ENCODE measurements at places on chromosomes 6 and 20.
A peak's percentile ranks its signal among the peaks of the same experiment; 100 is the strongest.

- DNase-seq = no peak
Measured at GRCh38 chr6:21987501-21987957, 309.3 kb downstream of the PRL start.

DNA sequence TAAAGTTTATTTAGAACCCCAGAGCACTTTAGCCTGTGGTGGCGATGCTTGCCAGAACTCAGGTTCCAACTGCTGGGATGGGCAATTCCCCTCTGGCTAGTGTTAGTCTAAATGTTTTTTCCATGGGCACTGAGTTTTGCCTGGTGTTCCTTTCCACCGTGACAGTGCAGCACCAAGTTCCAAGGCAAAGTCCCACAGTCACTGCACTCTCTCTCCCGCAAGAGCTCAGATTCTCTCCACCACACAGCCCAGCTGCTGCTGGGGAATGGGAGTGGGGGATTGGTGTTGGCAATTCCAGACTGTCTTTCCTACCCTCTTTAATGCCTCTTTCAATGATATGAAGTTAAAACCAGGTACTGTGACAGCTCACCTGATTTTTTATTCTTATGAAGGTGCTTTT lies 247.6 kb downstream of the ALDH8A1 start:
- DNase-seq = no peak

DNA sequence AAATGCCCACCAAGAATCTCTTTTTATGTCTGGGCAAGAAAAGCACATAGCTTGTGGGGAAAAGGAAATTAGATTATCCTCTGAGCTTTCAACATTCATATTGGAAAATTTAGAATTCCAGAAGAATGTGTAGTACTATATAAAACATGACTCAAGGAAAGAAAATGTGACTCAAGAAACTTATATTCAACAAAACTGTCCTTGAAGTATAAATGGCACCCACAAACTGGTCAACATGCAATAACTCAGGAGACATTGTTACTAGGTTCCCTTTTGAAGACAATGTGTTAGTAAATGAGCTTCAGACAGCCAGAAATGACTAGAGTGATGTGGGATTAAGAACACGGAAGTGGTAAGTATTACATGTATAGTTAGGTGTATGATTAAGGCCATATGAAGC lies 26.1 kb upstream of the TINAG start:
- DNase-seq = no peak

- DNase-seq = peak; percentile 74
Measured at GRCh38 chr20:2101057-2101864, at the start of gene STK35. Gene STK35, plus strand, starts transcription at chr20:2101827. Its CDS starts 55 bp downstream, at chr20:2101882.

GRCh38 chr6:21228876-21229460 lies 364.6 kb upstream of the SOX4 start:
- no peak for DNase-seq

DNA sequence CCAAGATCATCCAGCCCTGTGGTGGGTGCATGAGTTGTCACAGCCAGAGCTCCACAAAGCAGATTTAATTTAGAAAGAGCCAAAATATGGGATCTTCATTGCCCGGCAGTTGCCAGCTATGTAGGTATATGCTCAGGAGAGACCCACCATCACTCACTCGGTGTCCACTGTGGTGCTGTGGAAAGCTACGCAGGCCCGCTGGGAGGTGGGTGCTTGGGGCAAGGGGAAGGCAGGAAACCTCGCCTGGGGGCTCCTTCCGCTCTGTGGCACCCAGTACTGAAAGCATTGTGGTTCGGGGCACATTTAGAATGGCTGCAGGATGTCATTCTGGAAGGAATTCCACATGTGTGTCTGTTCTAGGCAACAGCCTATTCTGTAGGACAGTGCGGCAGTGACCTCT lies 259.9 kb downstream of the TAF4 start:
- no peak for DNase-seq

DNA sequence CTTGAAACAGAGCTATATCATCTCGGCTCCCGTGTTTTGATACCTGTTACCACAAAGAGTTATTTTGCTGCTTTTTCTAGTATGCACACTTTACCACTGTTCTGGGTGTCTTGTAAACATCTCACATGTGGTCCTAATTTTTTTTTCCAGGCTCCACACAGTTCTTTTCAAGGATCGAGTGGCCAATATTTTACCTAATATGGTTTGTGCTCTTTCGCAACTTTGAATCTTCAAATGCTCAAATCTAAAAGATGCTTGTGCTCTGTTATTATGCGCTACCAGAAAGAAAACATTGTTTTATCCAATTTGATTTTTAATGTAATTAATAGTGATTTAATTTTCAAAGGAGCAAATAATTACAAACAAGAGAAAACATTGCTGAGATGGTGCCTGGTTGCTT lies 10.7 kb downstream of the ENPP5 start:
- DNase-seq = no peak

GRCh38 chr6:47207261-47207660 lies 102.4 kb downstream of the TNFRSF21 start:
- no peak for DNase-seq

DNA sequence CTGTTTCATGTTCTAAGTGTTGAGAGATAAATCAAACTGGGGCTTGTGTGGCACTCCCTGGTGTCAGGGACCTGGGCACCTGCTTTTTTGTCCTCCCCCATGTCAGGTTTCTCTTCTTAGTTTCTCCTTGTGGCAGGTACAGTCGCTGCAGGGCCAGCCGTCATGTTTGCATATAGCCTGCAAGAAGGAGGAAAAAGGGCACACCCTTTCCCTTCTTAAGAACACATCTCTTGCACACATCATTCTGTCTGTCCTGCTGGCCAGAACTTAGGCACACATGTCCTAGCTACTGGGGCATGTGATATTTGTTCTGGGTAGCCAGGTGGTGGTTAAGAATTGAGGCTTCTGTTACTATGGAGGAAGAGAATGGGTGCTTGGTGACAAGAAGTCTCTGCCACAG lies 27.9 kb downstream of the CDC5L start:
- DNase-seq = no peak

DNA sequence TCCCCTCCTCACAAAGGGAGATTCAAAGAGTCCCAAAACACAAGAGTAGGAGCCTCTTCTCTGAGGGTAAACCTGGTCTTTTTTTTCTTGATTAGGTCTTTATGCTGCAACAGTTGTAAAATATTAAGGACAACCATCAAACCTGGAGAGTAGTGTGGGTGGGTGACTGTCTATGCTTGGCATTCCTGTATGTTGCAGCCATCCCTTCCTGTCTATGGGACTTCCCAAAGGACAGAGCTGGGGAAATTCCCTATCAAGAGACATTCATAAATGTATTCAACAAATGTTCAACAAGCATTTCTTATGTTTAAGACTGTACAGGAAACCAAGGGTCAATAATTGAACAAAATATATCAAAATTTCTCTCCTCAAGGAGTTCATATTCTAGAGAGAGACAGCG lies 5.5 kb downstream of the BTN2A2 start:
- DNase-seq = no peak

- DNase-seq = no peak
Measured at GRCh38 chr20:9066191-9066590, 2.7 kb upstream of the PLCB4 start.

DNA sequence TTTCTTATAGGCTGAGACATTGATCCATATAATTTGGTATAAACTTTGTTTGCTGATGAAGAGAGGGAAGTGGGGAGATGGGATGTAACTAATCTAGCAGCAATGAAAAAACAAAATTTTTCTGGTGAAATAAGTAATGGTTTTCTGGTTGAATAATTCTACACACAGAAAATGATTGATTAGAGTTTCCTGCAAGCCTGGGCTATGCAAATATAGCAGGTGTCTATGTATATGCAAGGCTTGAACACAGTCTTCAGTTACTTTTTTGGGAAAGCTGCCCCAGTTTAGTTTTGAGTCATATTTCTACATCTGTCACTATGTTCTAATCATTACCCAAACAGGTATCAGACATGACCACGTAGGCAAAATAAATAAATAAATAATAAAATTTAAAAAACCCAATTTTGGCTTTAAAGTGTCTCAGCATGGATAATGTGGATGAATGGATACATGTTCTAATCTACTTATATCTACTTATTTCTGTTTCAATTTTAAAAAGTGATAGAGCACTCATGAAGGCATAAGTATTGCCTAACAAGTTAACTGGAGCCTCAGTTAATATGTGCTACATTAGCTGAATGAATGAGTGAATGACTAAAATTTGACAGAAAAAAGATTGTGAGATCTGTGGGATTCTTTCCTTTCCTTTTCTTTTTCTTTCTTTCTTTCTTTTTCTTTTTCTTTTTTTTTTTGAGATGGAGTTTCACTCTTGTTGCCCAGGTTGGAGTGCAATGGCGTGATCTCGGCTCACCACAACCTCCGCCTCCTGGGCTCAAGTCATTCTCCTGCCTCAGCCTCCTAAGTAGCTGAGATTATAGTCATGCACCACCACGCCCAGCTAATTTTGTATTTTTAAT lies 37.2 kb upstream of the TFB1M start:
- no peak for DNase-seq

DNA sequence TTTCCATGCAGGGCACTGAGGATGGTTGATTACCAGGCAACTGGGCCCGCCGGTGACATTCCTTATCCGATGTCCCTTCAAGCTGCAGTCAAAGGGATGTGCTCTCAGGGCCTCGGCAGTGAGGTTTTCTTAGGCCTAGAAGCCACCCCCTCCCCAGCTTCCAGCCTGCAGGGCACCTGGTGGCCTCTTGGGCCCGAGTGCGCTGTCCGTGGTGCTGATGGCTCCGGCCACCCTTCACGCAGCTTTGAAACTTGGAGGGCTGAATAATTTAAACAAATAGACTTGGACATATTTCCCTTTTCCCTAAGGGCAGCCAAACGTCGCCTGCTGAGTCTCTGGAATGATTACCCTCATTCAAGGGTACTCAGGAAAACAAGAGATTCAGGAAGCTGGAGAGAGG lies 8.9 kb upstream of the MLN start:
- no peak for DNase-seq

GRCh38 chr6:29676981-29677601 lies 3.9 kb downstream of the ZFP57 start:
- peak; percentile 69 for DNase-seq

DNA sequence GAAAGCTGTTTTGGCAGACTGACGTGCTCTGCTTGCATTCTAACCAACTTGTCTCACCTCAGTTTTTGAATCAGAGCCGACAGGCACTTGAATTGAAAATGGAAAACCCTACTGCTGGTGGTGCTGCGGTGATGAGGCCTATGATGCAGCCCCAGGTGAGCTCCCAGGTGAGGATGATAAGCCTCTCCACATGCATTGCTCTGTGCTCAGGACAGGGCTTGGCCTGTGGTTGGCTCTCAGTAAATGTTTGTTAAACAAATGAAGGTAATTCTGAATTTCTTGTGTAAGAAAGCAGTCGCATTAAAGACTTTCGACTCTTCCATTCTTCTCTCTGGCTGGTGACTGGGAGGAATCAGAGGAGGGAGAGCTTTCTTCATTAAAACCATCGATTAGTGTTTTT lies 136.3 kb downstream of the SULF2 start:
- no peak for DNase-seq

GRCh38 chr6:163897669-163898068 lies 483.2 kb downstream of the QKI start:
- no peak for DNase-seq

DNA sequence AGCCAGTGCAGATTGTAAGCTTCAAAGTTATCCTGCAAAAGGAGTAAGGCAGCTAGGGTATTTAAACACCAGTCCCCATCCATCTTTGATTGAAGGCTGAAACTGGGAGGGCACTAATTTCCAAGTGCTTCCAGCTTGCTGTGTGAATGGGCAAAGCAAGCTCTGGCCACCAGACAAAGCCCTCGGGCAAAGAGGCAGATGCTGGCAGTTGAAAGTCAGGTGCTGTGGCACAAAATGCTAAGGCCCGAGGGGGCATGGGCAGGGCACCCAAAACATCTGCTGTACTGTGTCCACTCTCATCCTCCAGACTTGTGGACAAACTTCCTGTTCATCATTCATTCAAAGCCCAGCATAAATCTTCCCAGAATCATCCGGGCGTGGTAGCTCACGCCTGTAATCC lies 62.9 kb downstream of the TRMT6 start:
- no peak for DNase-seq

DNA sequence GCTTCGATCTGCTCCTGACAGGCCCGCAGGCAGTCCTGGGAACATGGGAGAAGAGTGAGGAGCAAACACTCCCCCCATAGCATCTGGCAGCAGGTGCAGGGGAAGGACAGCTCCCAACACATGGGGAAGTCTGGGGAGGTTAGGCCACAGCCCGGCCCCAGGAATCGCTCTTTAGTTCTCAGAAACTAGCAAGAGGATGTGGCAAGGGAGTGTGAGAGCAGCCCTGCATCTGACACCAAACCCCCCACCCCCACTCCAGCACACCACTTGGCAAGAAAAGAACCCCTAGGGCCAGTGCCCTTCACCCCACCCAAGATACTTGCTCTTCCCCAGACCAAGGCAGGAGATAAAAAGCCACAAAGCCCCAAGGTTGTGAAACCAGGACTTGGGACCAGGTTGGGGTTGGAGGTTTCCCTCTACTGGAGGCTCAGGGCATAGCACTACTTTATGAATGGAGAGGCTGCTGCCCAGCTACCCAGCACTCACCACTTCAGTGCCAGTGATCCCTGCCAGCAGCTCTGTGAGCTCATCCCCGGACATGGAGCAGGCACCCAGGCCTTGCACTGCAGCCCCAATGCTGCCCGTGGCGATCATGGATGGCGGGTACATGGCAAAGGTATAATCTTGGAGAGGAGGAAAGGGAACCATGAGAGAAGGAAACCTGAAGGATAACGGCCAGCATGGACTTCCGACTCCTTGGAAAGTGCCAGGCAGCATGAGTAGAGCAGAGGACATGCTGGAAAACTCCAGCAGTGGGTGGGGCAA lies 5.4 kb downstream of the CCND3 start:
- DNase-seq = peak; percentile 39

DNA sequence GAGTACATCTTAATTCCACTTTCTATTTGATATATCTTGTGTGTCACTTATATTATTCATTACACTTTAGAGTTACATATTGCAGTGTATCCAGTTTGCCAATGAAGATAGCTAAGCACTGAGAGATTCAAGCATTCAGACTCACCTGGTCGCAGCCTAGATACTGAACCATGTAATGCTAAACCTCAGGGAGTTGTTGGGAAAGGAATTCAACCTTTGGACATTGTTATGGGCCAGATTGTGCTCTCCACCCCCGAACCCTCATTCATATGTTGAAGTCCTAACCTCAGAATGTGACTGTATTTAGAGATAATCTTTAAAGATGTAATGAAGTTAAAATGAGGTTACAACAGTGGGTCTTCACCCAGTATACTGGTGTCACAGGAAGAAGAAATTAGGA lies 13.8 kb upstream of the KIF16B start:
- DNase-seq = no peak

- DNase-seq = no peak
Measured at GRCh38 chr20:63127700-63128364, 88.1 kb downstream of the YTHDF1 start.

GRCh38 chr20:20331156-20331555 lies 36.7 kb upstream of the INSM1 start:
- no peak for DNase-seq

- no peak for DNase-seq
Measured at GRCh38 chr20:21704408-21705385, 767 bp upstream of the PAX1 start.

DNA sequence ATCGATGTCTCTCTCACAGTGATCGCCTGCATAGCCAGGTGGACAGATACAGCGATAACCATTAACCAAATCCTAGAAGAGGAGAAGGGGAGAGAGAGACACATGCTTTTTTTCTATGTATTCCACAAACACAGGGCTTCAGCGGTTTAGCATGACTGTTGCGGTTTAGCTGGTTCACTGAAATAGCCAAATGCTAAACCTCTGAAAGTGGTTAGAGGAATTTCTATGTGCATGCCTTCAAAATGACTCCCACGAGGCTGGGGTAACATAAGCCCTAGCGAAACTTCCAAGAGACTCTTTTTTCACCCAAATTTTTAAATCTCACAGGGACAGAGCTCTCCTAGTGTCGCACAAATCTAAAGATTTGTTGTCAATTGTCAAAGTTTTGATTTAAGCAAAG lies 25.1 kb downstream of the JAG1 start:
- no peak for DNase-seq

- DNase-seq = peak; percentile 4
Measured at GRCh38 chr6:144149894-144150709, at the start of gene STX11. Gene STX11, plus strand, starts transcription at chr6:144150517. Its CDS starts 36,111 bp downstream, at chr6:144186628.

All from NCI-H2081 (cell line).